ENCODE measurements at places on chromosomes 3 and 15.

DNA sequence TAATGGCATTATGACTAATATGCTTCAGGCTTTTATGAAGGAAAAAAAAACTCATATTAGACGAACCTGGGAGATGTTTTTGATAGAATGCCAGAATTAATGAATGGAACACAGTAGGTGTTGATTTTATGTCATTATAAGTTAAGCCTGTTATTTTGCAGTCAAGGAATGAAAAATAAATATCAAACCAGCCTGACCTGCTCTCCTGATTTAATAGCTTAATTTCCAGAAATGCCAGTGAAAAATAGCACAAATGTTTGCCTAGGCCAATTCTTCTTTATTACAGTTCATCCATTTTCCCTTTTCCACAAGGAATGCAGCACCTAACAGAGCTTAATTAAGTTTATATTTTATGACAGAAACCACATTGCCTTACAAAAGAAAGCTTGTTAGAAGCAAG is 292.0 kb downstream of the TBL1XR1 start:
- no peak for DNase-seq

DNA sequence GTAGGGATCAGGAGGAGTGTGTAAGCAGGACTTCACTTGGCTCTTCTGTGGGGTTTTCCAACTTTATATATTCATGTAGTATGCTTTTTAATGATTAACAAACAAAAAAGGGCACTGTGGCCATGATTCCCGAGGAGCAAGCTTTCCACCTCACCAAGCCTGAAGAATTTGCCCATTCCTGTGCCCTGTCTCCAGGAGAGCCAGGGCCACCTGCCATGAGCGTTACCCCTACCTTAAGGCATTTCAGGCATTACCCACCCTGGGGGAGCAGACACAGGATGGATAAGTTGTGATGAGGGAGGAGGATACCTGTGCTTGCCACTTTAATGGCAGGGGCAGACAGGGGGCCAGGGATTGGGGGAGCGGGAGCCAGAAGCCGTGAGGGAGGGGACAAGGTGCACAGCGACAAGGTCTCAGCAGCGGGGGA is 3.0 kb downstream of the TRPM1 start:
- DNase-seq, result no peak

GRCh38 chr3:196931828-196932587 is 10.3 kb downstream of the NCBP2 start:
- no peak for DNase-seq

DNA sequence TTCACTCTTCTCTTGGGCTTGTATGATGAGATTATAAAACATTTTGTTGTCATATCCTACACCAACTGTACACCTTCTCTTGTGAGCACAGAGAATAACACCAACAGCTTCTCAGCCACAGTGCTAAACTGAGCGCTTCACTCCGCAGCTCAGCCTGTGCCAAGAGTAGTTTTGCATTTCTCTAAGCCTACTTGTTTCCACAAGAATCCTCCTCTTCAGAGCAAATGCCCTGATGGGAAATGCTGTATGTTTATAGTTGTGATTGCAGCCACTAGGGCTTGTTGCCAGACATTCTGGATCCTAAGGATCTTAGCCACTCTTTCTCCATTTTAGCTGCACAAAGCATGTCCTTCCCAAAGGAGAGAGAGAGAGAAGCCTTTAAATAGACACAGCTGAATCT is 138.8 kb upstream of the PLXND1 start:
- DNase-seq, result no peak

DNA sequence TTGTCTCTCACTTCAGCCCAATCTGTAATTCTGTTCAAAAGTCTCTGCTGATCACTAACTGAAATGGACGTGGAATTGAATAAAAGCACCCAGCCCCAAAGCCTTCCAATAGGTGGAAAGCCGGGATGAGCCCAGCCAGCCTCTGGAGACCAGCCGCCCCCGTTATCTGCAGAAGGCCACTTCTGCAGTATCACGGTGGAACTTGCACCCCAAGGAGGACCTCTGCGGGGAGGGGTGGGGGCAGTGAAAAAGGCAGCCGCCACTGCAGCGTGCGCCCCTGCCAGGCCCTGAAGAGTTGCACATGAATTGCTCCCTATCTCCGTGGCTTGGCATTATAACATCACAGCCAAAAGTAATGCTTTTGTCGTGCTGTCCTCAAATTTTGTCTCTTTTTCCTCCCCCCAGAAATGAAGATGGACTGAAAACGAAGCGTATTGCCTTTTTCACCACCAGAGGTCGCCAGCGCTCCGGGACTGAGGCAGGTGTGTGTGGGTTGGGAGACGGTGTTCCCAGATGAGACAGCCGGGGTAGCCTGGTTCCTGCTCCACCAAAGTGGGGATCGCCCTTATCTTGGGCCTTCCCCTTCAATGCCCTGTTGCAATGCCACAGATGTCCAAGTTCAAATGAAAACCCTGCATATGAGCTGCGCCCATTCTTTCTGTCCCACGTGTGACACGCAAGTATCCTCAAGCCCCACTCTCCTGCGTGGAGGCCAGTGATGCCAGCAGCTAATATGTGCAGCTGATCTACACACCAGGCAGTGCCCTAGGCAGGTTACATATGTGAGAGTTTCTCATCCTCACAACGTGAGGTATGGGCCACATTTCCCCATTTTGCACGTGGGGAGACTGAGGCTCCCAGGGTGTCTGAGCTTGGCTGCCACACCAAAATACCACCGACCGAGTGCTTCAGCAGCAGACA is 96.0 kb downstream of the LRRK1 start:
- DNase-seq, result no peak

GRCh38 chr3:29426302-29427226 is 145.7 kb downstream of the RBMS3 start:
- DNase-seq, result no peak

DNA sequence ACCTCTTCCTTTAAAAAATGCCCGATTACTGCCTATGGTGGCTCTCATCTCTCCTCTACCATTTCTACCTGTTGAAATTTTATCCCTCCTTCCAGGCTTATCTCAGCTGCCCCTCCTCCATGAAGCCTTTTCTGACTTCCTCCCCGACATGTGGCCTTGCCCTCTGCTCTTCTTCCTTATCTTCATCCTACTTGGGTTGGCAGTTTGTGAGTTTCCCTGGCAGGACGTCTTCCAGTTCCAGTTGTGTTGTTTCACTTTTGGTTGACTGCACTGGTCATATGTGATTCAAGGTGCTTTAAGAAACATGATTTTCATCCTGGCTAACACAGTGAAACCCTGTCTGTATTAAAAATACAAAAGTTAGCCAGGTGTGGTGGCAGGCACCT is 4.4 kb downstream of the DLL4 start:
- no peak for DNase-seq

- no peak for DNase-seq
These were observed 150.7 kb downstream of the KLF13 start for GRCh38 chr15:31477301-31477700.

- DNase-seq, result no peak
These were observed 466.1 kb upstream of the CFAP20DC start for GRCh38 chr3:59515966-59516365.

DNA sequence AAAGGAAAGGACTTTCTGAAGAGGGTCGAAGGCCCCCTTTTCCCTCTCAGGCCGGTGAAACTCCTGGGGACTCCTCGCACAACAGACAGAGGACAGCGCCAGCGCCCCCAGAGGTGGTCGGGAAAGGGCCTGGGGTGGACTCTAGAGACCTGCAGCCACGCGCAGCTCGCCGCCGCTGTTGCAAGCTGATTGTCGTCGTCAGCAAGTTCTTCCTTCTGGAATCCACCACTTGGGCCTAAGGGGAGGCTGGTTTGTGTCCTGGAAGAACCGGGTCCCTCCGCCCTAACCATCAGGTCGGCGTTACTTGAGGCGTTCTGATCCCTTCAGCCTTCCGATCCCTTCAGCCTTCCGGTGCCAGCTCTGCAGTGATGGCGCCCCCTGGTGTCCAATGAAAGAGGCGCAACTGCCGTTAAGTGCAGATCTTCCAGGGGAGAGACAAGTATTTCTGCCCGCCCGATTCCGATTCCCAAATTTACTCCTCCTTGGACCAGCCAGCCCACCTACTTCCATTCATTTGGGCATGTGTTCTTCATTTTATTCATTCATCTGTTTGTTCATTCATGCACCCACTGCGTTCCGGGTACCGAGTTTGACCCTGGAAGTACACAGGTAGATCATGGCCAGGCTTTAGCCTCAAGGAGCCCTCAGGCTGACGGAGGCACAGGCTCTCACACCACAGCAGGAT is 77.2 kb upstream of the SLC6A11 start:
- no peak for DNase-seq

GRCh38 chr3:32026593-32026992 is 45.0 kb downstream of the ZNF860 start:
- no peak for DNase-seq

DNA sequence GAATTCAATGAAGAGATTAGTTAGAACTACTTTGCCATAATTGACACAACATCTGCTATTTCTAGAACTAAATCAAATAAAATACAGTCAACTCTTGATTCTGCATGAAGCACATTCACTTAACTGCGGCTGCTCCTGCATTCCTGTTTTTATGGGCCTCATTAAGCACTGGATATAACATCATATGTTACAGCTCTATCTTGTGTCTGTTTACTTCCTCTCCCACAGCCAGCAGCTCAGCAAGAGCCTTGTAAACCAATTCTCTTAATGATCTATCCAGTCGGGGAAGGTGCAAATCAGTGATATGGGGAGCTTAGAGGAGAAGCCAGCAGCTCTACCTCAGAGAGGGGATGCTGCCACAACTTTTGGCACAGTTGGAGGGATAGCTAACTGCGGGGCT is 329.2 kb downstream of the ARRDC4 start:
- DNase-seq, result no peak

- no peak for DNase-seq
These were observed 170.4 kb downstream of the ZMAT3 start for GRCh38 chr3:178901204-178901603.

GRCh38 chr3:78736863-78737262 is 1030.9 kb downstream of the ROBO1 start:
- DNase-seq, result no peak

DNA sequence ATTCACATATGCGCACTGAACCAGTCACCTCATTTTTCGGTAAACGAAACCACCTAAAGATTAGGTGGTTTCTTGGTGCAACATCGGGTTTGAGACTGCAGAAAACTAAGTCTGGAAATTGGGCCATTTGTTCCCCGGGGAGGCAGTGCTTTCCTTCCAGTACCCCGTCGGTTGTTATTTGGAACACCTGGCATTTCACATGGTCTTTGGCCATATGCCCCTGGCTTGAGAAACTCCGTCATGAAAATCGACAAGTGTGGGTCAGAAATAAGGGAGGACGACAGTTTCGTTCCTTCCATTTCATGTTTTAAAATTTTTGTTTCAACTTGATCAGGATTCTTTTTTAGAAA is 544 bp upstream of the GATM start:
- no peak for DNase-seq

- no peak for DNase-seq
These were observed 46.7 kb downstream of the UBE3A start for GRCh38 chr15:25391971-25392721.

DNA sequence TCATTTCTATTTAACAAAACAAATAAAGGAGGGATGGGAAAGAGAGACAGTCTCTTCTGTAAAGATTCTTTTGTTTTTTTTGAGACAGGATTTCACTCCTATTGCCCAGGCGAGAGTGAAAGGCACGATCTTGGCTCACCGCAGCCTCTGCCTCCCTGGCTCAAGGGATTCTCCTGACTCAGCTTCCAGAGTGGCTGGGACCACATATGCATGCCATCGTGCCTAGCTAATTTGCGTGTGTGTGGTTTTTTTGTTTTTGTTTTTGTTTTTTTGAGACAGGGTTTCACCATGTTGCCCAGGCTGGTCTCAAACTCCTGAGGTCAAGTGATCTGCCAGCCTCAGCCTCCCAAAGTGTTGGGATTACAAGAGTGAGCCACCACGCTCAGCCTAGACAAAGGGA is 23.3 kb downstream of the STAG1 start:
- no peak for DNase-seq

- no peak for DNase-seq
These were observed 252.0 kb downstream of the NR2F2 start for GRCh38 chr15:96582473-96582872.

- DNase-seq, result no peak
These were observed 192.5 kb downstream of the MFSD1 start for GRCh38 chr3:158994386-158994785.

- no peak for DNase-seq
These were observed 315.3 kb upstream of the UBE2E2 start for GRCh38 chr3:22887664-22888291.

- no peak for DNase-seq
These were observed 6.5 kb upstream of the ARL8B start for GRCh38 chr3:5115506-5116162.

DNA sequence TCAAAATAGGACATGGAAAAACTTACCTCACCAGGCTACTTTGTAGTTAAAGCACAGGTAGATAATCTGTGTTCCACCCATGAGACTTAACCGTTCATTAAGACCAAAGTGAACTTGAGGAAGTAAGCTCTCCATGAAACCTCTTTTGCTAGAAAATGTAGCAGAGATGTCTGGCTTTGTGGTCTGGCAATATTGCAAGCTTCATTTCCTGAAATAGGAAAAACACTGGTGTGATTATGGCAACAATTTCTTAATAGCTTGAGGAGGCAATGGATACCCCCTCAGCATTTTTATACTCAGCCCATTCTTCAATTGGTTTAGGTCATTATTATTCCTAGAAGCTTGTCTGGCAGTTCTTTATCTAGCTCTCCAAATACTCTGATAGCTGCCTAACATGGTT is 957.3 kb downstream of the IGSF11 start:
- DNase-seq, result no peak

- no peak for DNase-seq
These were observed at the start of gene MLH1 for GRCh38 chr3:36993326-36994283. TSS of gene MLH1 (plus strand) at chr3:36993518. CDS start at chr3:36993548, 30 bp downstream.

DNA sequence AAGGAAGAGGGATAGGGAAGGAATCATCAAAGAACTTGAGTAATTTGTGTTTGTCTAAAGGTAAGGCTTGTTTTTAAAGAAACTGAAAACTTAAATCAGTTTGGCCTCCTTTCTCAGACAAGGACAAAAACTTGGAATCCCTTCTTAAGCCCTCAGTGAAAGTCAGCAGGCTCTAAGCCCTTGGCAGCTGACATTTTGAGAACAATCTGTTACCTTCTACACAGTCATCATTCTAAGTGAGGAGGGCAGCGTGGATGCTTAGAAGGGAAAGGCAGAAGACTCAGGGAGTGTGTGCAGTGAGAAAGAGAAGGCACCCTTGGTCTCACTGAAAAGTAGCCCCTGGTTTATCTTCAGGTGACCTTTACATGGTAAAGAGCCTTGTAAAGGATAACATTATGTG is 10.8 kb downstream of the HSPBAP1 start:
- DNase-seq, result no peak

DNA sequence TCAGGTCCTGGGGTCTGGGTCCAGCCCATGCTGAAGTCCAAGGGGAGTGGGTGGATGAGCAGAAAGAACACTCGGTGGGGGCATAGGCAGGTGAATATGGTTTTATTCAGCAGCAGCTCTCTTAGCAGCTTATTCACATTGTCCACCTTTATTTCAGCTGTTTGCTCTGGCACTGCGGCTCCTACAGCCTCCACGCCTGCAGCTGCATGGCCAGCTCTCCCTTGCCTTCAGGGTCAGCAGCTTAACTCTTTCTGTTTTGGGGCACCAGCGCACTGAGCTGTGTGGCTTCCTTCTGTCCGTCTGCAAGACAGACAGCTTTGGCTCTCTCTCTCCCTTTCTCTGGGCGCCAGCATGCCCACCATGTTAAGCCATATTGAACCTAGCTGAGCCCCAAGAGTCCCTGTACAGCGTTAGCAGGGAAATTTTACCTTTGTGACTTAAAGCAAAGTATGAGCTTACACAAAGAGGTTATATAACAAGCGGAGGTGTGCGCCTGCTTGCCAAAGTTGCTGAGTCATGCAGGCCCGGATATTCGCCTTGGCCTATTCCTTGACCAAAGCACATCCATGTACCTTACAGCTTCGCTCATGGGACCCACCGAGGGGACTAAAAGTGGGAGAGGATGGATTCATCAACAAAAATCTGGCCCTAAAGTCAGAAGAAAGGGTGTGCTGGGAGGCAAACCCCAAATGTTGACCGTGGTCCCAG is 170.1 kb upstream of the PFN2 start:
- no peak for DNase-seq

Measured in cortex of kidney (tissue), 1 donor.